PC-9 (cell line): ENCODE measurements at places on chromosomes 6 and 20. TPM values are rescaled to one million over a fixed set of nuclear protein-coding genes. Genes with fewer than 3 reads are reported as not detected.

Gene LKAAEAR1
- not detected in 2 replicates for total RNA-seq

Gene FNDC11
- 7.7 and 10.6 TPM in 2 replicates for total RNA-seq

Gene SMOC2
- total RNA-seq = not detected in 2 replicates

Gene HLA-DQA1
- not detected in 2 replicates for total RNA-seq

Gene HLA-DPA1
- not detected in 2 replicates for total RNA-seq

Gene CGA
- not detected in 2 replicates for total RNA-seq

Gene COL21A1
- 0.13 TPM in 1 of 2 replicates, not detected in the other for total RNA-seq

Gene DLK2
- total RNA-seq = 3.6 and 6.2 TPM in 2 replicates

Gene MMP24
- 0.45 and 0.48 TPM in 2 replicates for total RNA-seq

Gene MYL9
- 13.3 and 25.3 TPM in 2 replicates for total RNA-seq

Gene RNF39
- total RNA-seq = 7.3 and 7.5 TPM in 2 replicates

Gene SLC32A1
- not detected in 2 replicates for total RNA-seq

Gene SOX4
- 32.8 and 36.1 TPM in 2 replicates for total RNA-seq

Gene SLPI
- total RNA-seq = 55.1 and 111 TPM in 2 replicates

Gene SIRPB2
- total RNA-seq = 4.5 and 7.1 TPM in 2 replicates

Gene CLPSL1
- total RNA-seq = not detected in 2 replicates

Gene CST4
- total RNA-seq = 0.78 TPM in 1 of 2 replicates, not detected in the other

Gene RTN4IP1
- 8.1 and 10.0 TPM in 2 replicates for total RNA-seq

Gene TEAD3
- 33.1 and 40.1 TPM in 2 replicates for total RNA-seq

Gene SLC16A10
- 1.7 and 2.5 TPM in 2 replicates for total RNA-seq

Gene CD83
- total RNA-seq = 3.2 and 3.6 TPM in 2 replicates

Gene STXBP5
- total RNA-seq = 4.6 and 4.7 TPM in 2 replicates

Gene ALDH5A1
- total RNA-seq = 19.1 and 21.2 TPM in 2 replicates

Gene TRIM40
- total RNA-seq = not detected in 2 replicates

Gene GTSF1L
- total RNA-seq = not detected in 2 replicates

Gene CDSN
- 1.0 and 1.9 TPM in 2 replicates for total RNA-seq

Gene BPI
- total RNA-seq = not detected in 2 replicates

Gene RMND1
- 17.6 and 19.3 TPM in 2 replicates for total RNA-seq

Gene POM121L2
- 0.26 TPM in 1 of 2 replicates, not detected in the other for total RNA-seq

Gene PCSK2
- not detected in 2 replicates for total RNA-seq

Gene KCNK5
- total RNA-seq = 11.9 and 14.3 TPM in 2 replicates

Gene PACSIN1
- total RNA-seq = 5.0 and 6.4 TPM in 2 replicates

Gene SNAI1
- 2.2 and 3.6 TPM in 2 replicates for total RNA-seq

Gene ENPP5
- 8.0 and 9.1 TPM in 2 replicates for total RNA-seq

Gene EEF1A2
- total RNA-seq = 75.2 and 90.2 TPM in 2 replicates

Gene HAO1
- total RNA-seq = not detected in 2 replicates

Gene PBOV1
- not detected in 2 replicates for total RNA-seq

Gene BLCAP
- total RNA-seq = 99.9 and 109 TPM in 2 replicates

Gene CHMP4B
- 176 and 180 TPM in 2 replicates for total RNA-seq

Gene OR2H2
- total RNA-seq = not detected in 2 replicates

Gene RAD21L1
- 0.60 TPM in 1 of 2 replicates, not detected in the other for total RNA-seq

Gene PNPLA1
- total RNA-seq = 0.17 TPM in 1 of 2 replicates, not detected in the other

Gene TENT5A
- 2.0 and 2.2 TPM in 2 replicates for total RNA-seq

Gene TUBB2B
- total RNA-seq = 1.3 and 2.5 TPM in 2 replicates

Gene GSTA1
- total RNA-seq = not detected in 2 replicates

Gene TBXT
- not detected in 2 replicates for total RNA-seq

Gene STMND1
- total RNA-seq = 0.26 TPM in 1 of 2 replicates, not detected in the other
